ENCODE measurements at places on chromosomes 12 and 14. TPM values are rescaled to one million over a fixed set of nuclear protein-coding genes. Genes with fewer than 3 reads are reported as not detected.
A peak's percentile ranks its signal among the peaks of the same experiment; 100 is the strongest.

Gene PYGL
- total RNA-seq: 110 TPM

- DNase-seq: no peak
These were observed 38.1 kb upstream of the NT5DC3 start for GRCh38 chr12:103879048-103879692.

DNA sequence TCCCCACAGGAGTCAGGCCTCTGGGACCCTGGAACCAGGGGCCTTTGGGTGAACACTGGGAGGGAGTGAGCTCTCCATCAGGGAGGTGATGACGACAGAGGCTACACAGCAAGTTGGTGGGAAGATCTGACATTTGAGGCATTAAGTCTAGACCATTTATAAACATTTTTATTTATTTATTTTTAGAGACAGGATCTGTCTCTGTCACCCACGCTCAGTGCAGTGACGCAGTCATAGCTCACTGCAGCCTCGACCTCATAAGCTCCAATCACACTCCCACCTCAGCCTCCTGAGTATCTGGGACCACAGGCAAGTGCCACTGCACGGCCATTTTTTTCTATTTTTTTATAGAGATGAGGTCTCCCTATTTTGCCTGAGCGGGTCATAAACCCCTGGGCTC lies 53.6 kb downstream of the TEAD4 start:
- DNase-seq: no peak

DNA sequence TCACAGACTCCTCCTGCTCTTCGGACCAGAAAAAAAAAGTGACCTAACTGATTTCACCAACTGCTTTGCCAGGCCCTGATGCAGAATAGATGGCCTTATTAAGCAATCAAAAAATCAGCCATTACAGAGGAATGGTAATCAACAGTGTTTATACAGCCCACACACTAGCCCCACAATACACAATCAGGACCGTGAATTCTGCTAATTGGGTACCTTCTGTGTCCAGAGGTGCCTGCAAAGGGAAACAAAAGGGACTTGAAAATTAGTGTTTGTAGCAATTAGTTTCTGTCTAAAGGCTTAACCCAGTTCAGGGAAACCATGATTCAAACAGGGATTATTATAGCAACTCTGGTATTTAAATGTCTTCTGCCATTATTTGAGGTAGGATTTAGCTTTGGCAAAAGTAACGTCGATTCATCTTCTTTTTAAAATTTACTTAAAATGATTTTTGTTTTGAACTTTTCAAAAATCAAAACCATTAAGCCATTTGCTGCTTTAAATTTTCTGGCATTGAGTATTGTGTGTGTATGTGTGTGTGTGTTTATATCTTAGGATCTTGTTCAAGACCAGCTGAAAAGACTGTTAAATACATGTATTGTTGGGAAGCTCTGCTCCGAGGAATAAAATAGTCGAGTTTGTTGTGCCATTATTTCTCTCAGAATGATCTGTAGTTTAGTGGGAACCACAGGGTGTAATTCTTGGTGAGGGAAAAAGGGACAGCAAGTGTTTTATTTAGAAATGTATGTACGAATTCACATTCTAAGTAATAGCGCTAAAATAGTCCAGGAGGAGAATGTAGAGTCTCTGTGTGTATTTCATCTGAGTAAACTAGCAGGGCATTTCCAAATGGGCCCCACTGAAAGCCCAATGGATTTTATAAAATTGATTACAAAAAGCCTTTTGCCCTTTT lies 156.1 kb downstream of the PTCSC3 start:
- DNase-seq: no peak

Gene SLC7A7
- total RNA-seq: 52.0 TPM

Gene PPM1H
- 3.0 TPM for total RNA-seq

Gene INSM2
- not detected for total RNA-seq

Gene TMEM63C
- not detected for total RNA-seq

GRCh38 chr12:2396448-2396871 lies 343.7 kb downstream of the CACNA1C start:
- DNase-seq: no peak

DNA sequence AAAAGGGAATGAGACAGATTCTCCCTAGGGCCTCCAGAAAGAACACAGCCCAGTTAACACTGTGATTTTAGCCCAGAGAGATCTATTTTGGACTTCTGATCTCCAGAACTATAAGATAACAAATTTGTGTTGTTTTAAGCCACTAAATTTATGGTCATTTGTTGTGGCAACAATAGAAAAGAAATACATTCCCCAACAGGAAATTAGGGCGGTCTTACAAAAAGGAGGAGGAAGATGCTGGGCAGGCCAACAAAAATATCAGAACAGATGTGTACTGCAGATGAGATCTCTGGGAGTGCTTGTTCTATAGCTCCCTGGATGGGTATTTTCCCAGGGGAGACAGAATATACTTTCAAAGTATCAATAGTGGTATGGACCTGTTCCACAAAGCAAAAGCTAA lies 32.0 kb upstream of the SOCS2 start:
- DNase-seq: no peak

DNA sequence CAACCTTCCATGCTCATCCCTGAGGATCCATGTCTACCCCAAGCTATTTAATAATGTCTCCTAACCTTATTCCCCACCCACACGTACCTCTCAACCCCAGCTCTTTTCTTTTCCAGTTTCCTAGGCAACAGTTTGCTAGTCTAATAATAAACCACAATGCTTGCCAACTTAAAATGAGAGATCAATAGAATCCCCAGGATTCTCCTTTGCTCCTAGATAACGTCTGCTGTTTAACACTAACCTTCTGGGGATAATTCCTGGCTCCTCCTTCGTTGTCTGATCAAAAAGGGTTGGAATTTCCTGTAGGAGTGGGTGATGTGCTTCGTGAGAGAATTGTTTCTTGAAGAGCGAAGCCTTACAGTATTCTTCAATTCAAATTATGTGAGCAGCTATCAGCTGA lies 42.2 kb upstream of the DBX2 start:
- DNase-seq: no peak

GRCh38 chr12:13044002-13044905 lies at the start of gene FAM234B:
FAM234B (plus strand) TSS chr12:13044381; CDS start chr12:13044404, 23 bp downstream.
- DNase-seq: peak; percentile 62

Gene TEAD4
- 16.5 TPM for total RNA-seq

- no peak for DNase-seq
These were observed 83.7 kb downstream of the PHETA1 start for GRCh38 chr12:111285200-111285599.
